Kidney glomerular epithelial cell (primary cell): ENCODE measurements at places on chromosomes 11 and 22.

GRCh38 chr11:20310596-20311394 lies 52.7 kb upstream of the HTATIP2 start:
- DNase-seq = no peak

GRCh38 chr22:38504731-38505540 lies 1.2 kb downstream of the DDX17 start:
- no peak for DNase-seq

DNA sequence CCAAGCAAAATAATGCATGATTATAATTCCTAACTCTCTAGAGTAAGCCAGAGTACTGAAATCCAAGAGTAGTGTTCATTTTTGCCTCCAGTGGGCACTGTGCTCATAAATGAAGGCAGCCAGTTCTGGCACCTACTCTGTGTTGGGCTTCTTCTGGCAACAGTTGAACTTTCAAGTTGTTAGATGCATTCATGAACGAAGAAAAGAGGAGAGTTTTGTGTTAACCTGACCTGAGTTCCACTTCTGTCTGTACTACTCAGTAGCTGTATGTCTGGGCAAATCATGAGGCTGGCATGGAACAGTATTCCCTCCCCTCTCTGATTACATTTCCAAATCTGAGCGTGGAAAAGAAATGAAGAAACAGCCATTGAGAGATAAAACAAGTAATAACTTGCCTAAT lies 20.3 kb upstream of the TENM4 start:
- peak; percentile 16 for DNase-seq

DNA sequence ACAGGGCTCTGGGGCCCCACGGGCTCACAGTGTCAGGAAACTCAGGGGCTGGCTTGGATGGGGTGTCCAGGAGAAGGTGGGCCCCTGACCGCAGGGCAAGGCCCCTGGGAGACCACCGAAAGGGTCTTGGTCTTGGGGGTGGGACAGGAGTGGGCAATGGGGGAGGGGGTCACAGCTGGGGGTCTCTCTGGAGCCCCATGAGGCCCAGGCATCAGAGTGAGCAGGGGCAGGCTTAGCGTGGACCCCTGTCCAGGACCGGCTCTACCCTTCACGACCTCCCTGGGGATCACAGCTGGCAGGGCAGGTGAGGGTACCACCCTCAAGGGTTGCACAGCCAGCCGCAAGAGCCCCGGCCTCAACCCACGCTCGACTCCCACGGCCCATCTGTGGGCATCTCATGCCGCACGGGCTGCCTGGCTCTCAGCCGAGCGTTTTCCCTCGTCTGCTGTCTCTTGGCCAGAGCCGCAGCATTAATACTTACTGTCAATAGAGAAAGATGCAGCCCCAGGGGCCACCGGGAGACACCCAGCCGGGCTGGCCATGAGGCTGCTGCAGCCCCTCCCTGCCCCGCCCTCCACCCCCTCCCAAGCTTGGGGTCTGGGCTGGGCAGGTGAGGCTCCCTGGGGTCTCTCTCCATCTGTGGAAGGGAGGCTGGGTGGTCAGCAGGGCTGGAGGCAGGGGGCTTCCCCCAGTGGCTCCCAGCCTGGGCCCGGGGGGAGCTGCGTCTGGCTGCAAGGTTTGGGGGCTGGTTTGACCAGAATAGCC lies 662 bp downstream of the MUC5B start:
- DNase-seq = no peak

GRCh38 chr11:1701091-1701807 lies 4.3 kb downstream of the KRTAP5-6 start:
- no peak for DNase-seq

DNA sequence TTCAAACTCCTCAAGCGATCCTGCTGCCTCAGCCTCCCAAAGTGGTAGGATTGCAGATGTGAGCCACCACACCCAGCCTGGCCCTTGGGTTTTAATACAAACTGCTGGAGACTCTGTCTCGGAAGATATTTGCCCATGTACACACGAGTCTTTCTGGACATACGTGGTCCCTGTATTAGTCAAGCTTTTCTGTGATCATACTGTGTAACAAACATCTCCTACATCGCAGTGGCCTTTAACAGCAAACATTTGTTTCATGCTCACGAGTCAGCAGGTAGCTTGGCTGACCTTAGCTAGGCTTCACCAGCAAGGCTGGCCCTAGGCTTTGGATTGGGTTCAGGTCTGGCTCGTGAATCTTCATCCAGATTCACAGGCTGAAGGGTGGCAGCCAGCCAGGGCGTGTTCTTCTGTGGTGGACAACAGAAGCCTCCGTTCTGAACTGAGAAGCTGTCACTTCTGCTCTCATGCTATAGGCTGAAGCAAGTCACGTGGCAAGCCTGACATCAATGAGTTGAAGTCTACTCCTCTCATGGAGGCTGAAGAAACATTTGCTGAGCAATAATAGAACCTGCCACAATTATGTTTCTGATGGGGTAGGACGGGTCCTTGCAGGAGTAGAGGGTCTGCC lies 8.8 kb downstream of the KIAA1671 start:
- DNase-seq = no peak

DNA sequence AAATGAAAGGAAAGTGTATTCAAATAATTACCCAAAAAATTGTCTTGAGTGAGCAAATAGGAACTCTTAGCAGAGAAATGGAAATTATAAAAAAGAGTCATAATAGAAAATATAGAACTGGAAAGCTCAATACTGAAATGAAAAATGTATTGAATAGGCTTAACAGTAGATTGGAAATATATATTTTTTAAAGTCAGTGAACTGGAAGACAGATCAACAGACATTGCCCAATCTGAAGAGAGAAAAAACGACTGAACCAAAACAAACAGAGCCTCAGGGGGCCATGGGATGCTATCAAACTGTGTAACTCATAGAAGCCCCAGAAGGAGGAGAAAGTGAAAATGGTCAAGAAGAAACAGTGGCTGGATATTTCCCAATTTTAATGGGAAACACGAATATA lies 32.6 kb downstream of the TBX1 start:
- no peak for DNase-seq
